ENCODE measurements at places on chromosomes 3 and 15.

- no peak for DNase-seq
These were observed 70.7 kb downstream of the BLM start for GRCh38 chr15:90787881-90788280.

- no peak for DNase-seq
These were observed at the start of gene CHRM5 for GRCh38 chr15:33968224-33968623. TSS of gene CHRM5 (plus strand) at chr15:33968497. CDS start at chr15:34062718, 94,221 bp downstream.

DNA sequence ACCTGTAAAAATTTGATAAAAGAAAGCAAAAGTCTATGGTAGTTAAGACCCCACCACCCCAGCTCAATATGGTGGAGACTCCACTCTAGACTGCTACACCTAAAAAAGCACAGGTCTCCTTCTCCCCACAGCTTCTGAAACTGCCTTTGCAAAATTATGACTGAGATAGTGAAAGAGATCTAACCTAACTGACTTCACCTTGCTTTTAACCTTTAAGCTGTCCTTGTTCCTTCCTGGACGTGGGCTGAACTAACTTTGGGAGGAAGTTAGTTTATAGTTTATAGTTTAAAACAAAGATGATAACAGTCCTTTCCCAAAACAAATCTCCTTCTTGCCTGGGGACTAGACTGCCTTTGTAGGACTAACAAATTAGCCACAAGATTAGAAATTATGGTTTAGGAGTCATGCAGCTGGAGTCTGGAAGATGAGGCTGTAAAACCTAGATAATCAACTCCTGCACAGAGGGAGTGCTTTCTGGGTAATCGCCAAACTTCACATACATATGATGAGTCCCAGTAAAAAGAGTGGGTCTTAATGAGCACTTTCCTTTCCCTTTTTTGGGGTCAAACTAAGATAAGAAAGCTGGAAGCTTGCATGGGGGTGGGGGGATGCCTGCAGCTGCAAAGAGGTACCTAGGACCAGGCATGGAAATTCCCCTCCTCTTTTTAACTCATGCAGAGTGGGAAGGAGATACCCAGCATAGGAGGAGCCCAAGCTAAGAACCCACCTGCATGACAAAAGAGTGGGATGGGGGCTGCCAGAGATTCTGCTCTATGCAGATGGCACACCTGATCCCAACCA, 17.5 kb downstream of the CCR8 start:
- no peak for DNase-seq

DNA sequence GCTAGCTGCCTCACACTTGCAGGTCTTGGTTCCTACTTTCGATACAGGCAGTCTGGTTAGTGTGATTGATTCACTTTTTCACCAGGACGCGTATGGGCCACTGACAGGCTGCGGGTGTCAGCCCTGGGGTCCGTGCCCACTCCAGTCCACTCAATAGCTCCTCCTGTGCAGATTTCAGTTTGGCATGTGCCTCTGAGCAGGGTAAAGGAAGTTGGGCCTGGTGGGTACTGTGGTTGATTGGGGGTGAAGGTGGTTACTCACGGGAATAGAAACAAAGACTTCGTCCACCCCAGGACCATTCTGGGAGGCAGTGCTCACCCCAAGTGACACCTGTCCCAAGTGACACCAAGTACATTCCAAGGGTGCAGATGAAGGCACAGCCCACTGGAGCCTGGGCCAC, 62.3 kb downstream of the EPHB1 start:
- DNase-seq: no peak

DNA sequence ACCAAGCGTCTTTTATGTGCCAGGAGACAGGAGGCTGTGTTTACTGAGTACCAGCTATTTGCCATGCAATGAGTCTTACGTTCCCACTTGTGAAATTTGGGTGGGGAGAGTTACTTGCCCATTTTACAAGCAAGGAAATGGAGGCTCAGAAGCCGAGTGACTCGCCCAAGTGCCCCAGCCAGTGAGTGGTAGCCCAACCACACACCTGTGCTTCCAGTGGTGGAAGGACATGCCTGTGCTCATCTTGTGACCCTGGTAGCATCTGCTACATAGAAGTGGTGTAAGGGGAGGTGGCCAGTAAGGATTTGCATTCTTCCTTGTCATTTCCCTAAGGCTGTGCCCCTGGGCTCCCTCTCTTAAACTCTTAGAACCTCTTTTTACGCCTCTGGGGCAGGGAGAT, 49.3 kb downstream of the FBLN2 start:
- DNase-seq: no peak

GRCh38 chr15:72865486-72865885, 81.9 kb upstream of the ADPGK start:
- no peak for DNase-seq

- no peak for DNase-seq
These were observed 72.0 kb downstream of the CNTN3 start for GRCh38 chr3:74542441-74542840.

GRCh38 chr3:72102112-72102616, 317.2 kb upstream of the PROK2 start:
- no peak for DNase-seq

DNA sequence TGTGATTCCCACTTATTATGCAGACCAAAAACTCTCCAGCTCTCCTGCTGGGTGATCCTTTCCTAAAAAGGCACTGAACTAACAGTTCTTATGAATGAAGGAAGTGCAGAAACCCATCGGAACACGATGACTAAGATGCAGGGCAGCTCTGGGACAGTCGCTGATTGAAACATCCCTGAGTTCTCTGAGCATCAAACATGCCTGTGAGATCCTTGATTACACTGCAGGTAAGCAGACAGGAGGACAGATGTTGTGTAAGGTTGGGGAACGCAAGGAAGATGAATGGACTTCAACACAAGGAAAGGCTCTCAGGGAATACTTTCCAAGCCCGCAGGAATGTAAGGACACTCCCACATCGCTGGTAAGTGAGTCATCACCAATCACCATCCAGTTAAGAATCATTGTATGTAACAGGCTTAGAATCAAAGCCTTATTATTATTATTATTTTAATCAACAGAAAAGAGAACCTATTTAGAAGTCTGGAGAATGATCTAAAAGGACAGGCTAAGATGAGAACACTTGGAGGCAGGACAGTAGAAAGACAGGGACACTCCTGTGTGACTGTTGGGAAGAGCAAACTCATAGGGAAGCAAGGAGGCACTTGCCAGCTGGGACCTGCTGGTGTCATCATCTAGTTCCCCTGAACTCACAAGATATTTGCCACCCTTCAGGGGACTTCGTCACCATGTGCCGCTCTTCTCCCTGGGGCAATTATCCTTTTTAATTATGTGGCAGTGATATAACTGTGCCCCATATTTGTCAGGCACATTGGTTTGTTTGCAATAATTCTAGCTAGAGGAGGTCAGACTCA, 26.0 kb downstream of the TMEM158 start:
- no peak for DNase-seq

DNA sequence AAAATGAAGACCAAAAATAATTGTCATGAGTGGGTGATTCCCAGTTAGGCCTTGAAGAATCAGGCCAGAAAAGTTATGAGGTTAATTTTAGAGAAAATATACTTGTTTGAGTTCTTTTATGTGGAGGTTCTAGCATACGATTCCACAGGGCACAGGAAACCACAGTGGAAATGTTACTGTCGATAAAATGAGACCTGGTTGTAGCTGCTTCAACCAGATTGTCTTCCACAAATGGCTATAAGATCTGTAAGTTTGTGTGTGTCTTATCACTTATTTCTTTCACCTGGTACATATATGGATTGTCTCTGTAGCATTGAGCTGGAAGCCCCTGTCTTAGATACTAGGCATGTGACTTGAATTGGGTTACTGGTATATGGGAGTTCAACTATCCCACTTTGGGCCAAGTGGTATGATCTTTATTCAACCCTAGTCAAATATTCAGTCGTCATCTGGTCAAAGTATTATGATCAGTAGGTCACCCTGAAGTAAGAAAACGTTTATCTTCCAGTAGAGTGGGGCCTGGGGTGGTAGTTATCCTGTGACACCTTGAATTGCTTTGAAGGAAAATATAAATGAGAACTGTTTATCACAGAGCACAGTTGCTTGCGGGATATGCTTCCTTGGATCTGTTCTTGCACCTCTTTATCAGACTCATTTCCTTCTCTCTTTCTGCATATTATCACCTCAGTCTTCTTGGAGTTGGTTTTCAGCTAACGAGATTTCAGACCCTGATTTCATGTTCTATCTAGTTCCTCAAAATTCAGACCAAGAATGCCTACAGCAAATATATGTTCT, 21.5 kb upstream of the ZNF609 start:
- no peak for DNase-seq

- no peak for DNase-seq
These were observed 10.4 kb downstream of the COPG1 start for GRCh38 chr3:129259612-129260477.

DNA sequence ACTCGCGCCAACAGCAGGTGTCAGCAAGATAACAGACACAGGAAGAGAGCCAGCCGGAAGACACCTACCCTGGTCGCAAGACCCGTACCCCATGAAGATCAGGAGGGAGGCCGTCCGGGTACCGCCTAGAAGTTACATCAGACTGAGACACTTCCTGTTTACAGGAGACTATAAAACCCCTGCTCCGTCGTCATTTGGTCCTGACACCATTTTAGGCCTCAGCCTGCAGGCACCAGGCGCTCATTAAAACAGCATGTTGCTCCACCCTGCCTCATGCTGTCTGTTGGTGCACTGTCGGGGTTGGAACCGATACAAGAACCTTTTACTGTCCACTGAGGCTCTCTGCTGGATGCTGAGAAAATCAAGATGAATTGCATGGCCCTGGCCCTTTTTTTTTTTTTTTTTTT, 15.6 kb upstream of the PRTG start:
- no peak for DNase-seq

GRCh38 chr3:73549051-73549600, 75.6 kb downstream of the PDZRN3 start:
- no peak for DNase-seq

GRCh38 chr15:63023351-63023945, 19.1 kb upstream of the TPM1 start:
- DNase-seq: no peak

- no peak for DNase-seq
These were observed 35.4 kb upstream of the TMEM158 start for GRCh38 chr3:45261333-45262110.

DNA sequence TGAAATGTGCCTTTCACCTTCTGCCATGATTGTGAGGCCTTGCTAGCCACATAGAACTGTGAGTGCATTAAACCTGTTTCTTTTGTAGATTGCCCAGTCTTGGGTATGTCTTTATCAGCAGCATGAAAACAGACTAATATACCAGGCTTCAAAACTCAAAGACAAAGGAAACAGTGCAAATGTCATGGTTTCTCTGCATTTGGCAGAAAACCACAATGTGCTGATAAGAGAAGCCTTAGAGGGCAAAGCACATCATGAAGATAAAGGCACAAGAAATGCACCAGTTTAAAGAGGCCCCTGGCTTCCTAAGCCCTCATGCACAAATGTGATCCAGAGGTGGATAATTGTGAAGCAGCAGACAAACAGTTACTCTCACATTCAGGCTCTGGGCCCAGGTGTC, 259.2 kb downstream of the CPNE4 start:
- DNase-seq: no peak

GRCh38 chr3:73432023-73432705, 192.6 kb downstream of the PDZRN3 start:
- DNase-seq: no peak

DNA sequence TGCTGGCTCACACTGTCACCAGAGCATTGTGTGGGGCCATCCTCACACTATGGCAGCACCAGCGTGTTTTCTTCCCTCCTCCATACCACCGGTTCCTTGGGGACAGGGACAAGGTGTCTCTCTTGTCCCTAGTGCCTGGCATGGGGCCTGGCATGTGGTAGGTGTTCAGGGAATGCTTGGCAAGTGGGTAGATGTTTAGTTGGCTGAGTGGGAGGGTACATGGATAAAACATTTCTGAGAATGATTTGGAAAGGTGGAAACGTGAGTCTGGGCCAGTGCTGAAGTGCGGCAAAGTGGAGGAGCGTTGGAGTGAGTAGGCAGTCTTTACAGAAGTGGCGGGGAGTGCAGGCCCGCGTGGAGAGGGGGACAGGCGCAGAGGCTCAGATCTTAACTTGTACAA, 15.0 kb downstream of the SNAPC5 start:
- no peak for DNase-seq

- DNase-seq: no peak
These were observed 75.0 kb upstream of the MBNL1 start for GRCh38 chr3:152193673-152194267.

GRCh38 chr3:58047826-58048225, 39.6 kb downstream of the FLNB start:
- no peak for DNase-seq

- no peak for DNase-seq
These were observed 330.7 kb upstream of the TRIM42 start for GRCh38 chr3:140347151-140347550.

DNA sequence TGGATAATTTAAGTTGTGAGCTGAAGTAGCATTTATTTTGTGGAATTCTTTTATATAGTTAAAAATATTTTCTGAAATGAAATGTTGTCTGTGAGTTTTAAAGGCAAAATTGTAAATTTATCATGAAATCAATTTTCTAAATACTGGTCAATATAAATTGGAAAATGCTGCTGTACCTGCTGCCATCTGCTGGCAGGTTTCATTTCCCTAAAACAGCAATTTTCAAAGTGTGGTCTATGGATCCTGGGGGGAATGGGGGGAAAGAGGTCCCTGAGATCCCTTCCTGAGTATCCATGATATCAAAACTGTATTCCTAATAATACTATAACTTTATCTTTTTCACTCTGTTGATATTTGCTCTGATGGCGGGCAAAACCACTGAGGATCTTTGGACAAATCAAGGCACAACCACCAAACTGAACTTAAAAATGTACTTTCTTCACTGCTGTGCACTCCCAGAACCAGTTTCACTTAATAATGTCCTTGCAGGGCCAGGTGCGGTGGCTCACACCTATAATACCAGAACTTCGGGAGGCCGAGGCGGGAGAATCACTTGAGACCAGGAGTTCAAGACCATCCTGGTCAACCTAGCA, 17.2 kb upstream of the CCR4 start:
- no peak for DNase-seq

DNA sequence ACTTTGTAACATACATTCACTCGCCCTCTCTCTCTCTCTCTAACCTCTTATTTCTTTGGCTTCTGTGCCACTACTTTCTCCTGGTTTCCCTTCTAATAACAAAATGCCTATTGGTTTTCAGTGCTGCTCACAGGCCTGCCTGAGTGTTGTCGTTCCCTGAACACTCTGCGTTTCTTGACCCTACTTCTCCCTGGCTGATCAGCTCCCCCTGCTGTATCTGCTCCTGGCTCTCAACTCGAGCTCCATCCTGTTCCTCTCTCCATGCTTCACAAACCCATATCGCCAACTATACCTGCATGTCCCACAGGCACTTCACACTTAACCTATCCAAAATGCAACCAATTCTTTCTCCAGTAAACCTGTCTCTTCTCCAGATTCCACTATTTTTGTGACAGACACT, 111.4 kb downstream of the OPA1 start:
- no peak for DNase-seq
